Cardiac fibroblast (primary cell): ENCODE measurements at places on chromosomes 2 and 18.

- no peak for DNase-seq
These were observed 5.7 kb downstream of the GPATCH11 start for GRCh38 chr2:37090019-37090477.

- no peak for DNase-seq
These were observed 1.7 kb downstream of the SIX3 start for GRCh38 chr2:44943031-44943692.

DNA sequence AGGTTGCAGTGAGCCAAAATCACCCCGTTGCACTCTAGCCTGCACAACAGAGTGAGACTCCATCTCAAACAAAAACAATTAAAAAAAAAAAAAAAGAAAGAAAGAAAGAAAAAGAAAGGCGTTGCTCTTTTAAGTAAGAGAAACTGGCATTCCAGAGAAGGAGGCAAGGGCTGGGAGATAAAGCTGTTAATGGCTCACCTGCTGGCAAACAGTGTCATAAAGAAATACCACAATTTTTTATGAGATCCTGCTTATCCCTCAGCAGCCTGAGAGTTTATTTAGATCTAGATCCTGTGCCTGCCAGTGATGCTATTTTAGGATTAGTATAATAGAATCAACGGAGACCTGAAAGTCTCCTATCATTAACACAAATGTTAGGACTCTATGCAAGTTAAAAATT is 16.3 kb downstream of the SLC19A3 start:
- no peak for DNase-seq

- no peak for DNase-seq
These were observed 3.6 kb downstream of the PDE11A start for GRCh38 chr2:178068823-178069454.

DNA sequence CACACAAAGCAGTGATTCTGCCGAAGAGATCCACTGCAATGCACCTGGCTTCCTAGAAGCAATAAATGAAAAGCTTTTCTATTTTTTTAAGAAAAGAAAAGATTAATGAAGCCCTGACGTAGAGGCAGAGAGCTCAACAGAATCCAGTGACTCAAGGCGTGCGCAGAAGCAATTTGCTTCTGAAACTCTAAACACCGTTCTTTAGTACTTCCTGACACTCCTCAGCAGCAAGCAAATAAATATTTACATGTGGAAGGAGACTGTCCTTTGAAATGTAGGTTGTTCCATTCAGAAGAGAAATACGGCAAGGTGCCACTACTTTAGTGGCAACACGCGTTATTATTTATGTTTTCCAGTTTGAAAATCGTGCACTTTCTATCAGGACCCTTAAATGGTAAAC is 126.2 kb upstream of the ZNF516 start:
- DNase-seq: peak; percentile 20

- no peak for DNase-seq
These were observed 87.8 kb upstream of the BCL2L11 start for GRCh38 chr2:111032721-111033429.

GRCh38 chr18:5510135-5510846 is 33.5 kb downstream of the EPB41L3 start:
- DNase-seq: peak; percentile 71

DNA sequence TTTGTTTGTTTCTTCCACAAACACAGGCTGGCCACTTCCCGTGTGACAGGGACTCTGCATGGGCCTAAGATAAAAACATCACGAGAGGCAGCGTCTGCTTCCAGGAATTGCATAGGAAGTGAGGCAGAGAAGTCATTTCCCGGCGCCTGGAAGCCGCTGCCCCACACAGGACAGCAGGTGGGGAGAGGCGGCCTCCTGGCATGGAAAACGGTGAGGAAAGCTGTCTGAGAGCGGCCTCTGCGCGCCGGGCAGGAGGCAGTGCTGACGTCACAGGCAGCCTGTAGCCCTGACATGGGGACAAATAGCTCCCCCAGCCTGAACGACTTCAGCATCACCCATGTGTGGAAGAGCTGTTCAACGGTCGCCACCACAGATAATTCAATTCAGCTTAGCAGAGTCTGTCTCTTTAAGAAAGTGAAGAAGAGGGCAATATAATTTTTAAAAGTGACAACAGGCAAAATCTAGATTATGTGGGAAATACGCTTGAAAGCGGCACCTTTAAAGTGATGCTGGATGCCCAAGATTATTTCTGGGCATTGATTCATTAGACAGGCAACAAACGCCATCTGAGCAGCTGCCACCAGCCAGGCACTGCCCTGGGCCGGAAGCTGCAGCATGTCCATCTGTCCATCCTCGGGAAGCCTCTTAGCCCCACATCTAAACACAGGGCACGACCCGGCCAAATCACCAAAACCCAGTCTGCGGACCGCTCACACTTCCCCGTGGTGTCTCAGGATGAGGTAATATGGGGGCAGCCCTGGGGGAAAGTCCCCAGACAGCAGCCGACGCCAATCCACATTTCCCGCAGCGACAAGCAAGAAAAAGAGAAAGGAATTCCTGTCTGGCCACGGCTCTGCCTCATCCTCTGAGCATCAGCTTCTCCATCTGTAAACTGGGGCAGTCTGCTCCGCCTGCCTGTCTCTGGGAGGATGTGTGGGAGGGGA is 138.9 kb downstream of the PXDN start:
- DNase-seq: peak; percentile 89

DNA sequence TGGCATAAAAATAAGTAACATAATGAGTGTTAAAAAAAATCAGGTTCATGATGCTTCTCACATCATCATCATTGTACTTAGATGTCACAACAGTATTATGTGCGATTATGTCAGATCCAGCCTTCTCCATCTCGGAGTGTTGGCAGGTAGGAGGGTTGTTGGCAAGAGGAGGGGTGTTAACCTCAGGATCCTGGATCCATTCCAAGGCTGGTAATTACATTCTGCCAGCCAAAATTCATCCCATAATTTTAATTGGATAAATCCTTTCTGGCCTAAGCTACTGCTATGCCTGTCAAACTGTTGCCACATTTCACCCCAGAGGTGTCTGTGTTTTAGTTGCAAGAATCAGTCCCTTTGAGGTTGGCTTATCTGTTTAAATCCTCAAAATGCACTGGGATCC is 891 bp upstream of the FTCDNL1 start:
- DNase-seq: no peak

- peak; percentile 50 for DNase-seq
These were observed 96.8 kb upstream of the CRACDL start for GRCh38 chr2:99032786-99033185.

DNA sequence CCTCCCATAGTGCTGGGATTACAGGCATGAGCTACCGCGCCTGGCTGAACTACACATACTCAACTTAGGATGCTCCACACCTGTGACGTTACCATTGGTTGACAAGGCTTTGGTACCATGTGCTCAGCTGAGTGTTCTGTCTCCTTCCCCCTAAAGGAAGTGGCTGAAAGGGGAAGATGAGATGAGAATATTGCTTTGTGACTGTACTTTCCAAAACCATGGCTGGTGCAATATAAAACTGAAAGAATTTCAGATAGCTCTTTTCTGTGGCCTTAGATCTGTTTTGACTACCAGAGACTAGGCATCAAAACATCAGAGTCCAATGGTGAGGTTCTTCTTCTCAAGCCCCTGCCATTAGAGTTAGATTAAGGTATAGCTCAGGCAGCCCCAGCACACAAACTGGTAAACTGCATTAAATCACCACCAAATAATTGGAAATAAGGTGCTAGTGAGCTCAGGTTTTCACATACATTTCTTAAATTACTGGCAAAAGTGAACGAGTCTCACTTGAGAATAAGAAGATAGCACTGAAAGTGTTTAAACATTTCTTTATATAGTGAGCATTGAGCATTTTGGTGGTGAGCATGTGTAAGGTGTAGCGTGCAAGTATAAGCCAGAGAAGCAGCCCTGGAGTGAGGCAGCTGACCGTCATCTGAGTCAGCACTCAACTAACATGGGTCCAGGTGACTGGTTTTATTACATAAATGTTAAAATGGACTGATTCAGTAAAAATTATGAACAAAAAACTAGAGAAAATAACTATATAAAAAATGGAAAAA is 113.5 kb upstream of the FZD5 start:
- no peak for DNase-seq

DNA sequence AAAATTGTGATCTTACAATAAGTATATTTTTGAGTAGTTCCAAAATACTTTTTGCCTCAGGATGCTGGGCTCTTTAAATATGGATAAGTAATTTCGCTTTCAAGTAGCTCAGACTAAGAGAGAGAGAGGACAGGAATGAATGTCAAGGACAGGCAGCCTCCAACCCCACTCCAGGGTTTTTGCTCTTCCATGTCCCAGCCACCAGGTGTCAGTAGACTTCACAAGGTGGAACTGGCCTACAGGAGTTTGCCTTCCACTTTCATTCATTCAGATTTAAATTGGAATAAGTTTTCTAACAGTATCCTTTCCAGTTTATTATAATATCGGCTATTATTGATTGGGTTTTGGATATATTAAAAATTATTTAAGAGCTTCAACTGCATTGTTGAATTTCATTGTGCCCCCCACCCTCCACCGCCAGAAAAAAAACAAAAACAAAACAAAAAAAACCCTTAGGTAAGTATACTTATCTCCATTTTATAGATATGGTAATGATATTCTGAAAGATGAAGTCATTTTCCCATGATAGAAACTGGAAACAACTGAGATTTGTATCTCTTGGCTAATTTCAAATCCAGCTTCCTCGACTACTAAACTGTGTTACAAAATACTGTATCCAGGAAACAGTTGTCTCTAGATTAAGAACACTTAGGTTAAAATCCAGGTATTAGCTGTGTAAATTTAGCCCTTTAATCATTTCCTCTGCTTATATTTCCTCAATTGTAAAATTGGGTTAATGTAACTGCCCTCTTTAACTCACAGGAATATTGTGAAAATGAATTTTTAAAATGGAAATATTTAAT is 793.1 kb downstream of the ERBB4 start:
- DNase-seq: peak; percentile 71

DNA sequence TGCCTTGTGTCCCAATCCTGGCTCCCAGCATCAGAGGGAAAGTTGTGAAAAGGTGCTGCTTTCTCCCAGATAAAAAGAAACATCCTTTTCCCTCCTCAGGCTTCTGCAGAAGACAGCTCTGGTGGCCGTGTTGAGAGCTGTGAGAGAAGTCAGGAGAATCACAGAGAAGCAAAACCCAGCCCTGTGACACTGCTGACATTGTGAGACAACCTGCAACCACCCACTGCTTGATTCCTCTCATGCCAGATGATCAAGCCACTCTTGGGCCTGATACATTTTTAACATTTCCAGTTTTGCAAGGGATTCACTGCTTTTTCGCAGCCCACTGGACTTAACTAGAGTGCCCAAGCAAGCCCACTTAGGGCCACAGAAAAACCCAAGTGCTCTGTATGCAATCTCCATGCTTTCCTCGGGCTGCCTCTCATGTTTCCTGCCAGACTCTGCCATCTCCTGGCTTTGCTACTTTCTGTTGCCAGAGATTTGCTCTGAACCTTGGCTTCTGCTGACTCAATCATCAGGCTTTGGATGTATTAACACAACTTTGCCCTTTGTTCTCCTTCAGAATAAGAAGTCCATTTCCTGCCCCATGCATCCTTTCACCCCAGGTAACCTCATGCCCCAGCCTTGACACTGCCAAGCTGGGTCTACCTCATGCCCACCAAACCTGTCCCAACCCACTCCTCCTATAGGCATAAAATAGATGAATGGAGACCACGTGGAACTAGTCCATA is 24.9 kb upstream of the TTR start:
- DNase-seq: no peak

GRCh38 chr2:142150453-142150852 is 19.6 kb upstream of the LRP1B start:
- DNase-seq: no peak

GRCh38 chr18:48049757-48050156 is 119.3 kb upstream of the SMAD2 start:
- DNase-seq: no peak

- DNase-seq: peak; percentile 15
These were observed 112.1 kb upstream of the ATP8B1 start for GRCh38 chr18:57915248-57915647.

GRCh38 chr2:74658516-74658915 is 4.5 kb downstream of the SEMA4F start:
- DNase-seq: peak; percentile 84

DNA sequence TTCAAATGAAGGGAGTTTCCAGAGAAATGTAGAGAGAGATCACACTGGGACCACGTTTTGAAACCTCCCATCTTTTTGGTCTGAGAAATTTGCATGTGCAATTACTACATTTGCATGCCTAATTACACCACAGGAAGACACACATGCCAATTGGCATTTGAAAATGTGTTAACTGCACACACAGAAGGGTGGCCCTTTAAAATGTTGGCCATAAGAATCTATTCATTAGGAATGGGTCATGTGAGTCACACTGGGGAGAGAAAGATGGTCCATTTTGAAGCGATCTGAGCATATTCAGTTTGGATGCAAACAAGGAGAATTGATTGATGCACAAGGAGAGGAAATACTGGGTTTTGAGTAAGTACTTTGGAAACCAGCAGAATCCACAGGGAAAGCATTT is 1407.1 kb upstream of the ACVR2A start:
- DNase-seq: no peak

GRCh38 chr2:160432633-160433032 is 61.0 kb downstream of the RBMS1 start:
- peak; percentile 84 for DNase-seq

DNA sequence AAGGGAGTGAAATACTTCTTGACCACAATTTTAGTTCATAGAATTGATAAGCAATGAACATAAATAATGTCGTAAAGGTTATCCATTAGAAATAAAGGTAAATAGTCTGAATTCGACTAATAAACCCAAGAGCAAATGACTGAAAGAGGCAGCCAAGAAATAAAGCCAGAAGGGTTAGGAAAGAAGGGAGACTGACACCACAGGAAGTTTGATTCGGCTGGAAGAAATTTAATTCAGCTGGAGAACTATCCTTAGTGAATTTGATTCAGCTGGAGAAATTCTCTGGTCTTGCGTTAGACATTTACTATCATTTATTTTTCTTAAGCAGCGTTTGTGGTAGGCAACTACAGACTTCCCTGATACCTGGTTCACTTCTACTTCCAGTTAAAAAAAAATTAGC is 429.6 kb downstream of the PID1 start:
- DNase-seq: no peak

DNA sequence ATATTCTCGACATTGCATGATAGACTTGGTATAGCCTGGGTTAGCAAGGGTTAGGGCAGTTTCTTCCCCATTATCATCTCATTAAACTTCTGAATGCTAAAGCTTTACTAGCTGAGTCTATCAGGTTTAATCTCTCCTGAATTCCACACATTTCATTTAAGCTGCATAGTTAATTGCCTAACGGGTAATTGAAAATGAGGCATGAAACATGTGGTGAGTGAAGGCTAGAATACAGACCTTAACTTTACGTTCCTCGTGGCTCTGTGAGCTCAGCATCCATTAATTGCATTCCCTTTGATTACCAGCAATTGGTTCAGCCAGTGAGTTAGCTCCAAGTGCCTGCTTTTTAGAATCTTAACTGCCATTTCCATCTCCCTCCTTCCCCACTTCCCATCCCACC is 126.5 kb upstream of the MEX3C start:
- no peak for DNase-seq

- peak; percentile 63 for DNase-seq
These were observed 28.3 kb downstream of the CREB1 start for GRCh38 chr2:207558079-207558491.

- peak; percentile 36 for DNase-seq
These were observed at the start of gene DPP4 for GRCh38 chr2:162073888-162074631. TSS of gene DPP4 (minus strand) at chr2:162074215. CDS start at chr2:162073981, 234 bp downstream.

- no peak for DNase-seq
These were observed 190.5 kb upstream of the SESTD1 start for GRCh38 chr2:179455172-179455524.
